ENCODE measurements at places on chromosomes 6 and 20.
A peak's percentile ranks its signal among the peaks of the same experiment; 100 is the strongest.

DNA sequence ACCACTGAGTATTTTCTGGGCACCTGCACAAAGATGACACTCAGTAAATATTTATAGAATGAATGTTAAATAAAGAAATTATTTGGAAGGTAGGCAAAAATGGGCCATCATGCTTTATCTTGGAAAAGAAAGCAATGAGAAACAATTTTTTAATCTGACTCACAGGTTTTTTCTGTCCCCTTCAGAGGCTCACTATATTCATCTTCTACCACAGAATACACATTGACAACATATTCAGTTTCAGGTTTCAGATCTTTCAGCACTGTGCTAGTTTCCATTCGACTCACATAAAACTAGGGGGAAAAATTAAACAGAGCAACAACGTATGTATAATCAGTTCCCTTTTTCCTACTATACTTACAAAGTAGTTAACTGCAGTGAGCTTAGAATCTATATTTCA lies 58.3 kb downstream of the COL12A1 start:
- DNase-seq: no peak

DNA sequence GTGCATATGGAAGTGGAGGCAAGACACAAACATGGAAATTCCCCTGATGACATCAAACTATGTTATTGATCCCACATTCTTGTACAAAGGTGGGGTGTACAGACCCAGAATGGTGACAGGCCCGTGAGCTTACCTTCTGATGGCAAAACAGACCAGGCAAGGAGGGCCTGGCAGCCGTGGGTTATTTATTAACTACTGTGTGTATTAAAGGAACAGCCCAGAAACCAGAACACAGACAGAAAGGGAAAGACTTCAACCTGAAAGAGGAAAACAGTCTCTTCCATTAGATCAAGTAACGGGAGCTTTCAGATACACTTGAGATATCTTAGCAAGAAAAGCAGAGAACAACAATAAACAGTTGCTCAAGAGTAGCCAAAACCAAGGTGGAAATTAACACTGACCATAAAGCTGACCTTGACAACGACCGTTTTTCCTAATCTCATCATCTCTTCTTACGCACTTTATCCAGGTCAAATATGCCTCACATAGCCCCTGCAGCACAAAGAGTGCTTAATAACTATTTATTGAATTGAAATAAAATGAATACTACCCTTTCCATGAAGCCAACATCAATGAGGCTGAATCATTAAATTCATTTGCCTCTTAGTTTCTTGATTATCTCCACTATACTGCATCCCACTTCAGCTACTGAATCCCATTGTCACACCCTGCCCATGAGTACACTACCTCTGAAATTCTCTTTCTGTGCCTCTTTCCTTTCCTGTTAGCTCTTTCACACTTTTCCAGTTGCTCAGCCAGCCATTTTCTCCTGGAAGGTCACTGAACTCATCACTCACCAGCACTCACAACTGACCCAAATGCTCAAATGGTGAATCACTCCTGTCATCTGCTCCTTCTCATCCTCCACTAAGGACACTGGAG lies 67.4 kb downstream of the MOXD1 start:
- no peak for DNase-seq

DNA sequence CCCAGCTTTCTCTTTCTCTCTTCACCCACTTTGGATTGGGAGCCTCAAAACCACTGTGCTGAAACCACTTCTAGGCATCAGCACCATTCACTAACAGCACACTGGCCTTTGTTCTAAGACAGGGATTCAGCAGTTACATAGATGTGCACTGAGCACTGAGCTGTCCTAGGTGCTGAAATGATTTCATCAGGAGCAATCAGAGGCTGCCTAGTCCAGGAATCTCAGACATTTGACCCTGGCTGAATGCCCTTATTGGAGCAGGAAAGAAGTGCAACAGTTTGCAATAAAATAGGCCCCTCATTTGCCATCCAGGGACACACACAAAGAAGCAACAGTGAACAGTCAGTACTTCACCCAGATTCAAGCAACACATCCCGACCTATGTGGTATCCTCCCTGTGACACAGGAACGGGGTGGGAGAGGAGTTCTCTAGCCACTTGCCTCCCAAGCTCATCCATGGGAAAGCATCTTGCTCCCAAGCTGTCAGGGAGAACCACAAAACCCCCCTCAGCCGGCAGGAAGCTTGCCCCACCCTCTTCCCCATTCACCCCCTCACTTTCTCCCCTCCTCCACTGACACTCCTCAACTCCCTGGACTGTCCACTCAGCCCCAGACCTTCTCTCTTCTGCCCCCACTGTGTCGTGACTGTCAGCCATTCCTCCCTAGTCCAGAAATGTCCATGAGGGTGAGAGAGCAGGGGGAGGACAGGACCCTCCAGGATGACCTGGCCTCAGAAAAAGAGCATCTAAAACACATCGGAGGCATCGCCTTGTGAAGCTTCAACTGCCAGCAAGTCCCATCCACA lies 304.4 kb downstream of the PREX1 start:
- DNase-seq: no peak

DNA sequence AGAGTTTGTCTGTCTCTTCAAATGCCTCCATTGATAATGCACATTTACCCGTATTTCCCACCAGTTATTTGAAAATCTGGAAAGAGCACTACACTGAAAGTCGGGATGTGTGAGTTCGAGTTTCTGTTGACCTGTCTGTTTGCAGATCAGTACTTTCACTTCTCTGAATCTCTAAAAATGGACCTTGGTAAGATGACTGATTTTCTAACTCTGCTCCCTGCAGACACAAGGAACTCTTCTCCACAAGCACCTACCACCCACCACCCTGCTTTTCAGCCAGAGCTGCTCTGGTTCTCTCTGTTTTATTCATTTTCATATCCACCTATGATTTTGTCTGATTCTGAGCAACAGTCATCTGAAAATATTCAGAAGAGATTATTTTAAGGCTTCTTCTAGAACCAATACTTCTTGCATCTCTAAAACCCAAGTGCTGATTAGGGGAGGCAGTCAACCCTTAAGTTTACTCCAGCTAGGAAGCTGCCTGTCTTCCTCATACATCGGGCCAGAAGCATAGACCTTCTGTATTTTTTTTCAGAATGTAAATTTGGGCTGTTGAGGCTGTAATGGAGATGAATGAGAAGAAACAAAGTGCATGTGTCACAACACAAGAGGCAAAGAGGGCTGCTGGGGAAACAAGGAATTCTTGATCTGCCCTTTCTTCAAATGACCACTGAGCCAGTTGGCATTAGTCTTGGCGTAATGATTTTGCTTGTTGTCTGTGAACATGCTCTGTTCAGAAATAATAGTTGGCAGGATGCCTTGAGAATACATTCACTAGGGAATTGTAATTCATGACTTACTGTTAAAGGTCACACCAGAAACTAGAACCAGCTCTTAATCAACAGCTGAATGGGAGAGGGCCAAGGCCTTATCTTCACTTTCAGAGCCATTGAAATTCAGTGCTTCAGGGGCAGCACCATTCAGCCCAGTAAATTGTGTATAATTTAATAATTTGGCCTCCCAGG lies 85.4 kb upstream of the MYLIP start:
- no peak for DNase-seq

- no peak for DNase-seq
These were observed 25.9 kb downstream of the LYRM4 start for GRCh38 chr6:5234874-5235273.

GRCh38 chr6:161543684-161544309 lies 269.9 kb upstream of the AGPAT4 start:
- DNase-seq: no peak

DNA sequence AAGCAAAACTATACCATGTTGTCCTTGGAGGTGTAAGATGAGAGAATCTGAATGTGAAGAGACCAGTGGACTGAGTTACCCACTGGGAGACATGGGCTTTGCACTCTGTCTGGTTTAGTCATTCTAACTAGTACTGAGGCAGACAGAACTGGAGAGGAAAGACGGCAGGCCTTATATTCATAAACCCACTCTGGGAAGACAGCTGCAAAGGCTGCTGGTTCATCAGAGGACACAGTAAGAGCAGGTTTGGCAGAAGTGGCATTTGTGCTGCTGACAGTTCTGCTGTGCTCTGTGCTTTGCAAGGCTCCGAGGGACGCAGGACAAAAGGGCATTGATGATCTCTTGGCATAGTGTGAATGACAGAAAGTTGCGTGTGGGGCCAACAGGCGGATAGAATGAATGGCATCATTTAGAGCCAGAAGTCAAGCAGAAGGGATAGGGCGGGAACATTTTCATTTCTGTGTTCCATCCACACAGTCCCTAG lies 142.3 kb upstream of the TENT5A start:
- peak; percentile 24 for DNase-seq

DNA sequence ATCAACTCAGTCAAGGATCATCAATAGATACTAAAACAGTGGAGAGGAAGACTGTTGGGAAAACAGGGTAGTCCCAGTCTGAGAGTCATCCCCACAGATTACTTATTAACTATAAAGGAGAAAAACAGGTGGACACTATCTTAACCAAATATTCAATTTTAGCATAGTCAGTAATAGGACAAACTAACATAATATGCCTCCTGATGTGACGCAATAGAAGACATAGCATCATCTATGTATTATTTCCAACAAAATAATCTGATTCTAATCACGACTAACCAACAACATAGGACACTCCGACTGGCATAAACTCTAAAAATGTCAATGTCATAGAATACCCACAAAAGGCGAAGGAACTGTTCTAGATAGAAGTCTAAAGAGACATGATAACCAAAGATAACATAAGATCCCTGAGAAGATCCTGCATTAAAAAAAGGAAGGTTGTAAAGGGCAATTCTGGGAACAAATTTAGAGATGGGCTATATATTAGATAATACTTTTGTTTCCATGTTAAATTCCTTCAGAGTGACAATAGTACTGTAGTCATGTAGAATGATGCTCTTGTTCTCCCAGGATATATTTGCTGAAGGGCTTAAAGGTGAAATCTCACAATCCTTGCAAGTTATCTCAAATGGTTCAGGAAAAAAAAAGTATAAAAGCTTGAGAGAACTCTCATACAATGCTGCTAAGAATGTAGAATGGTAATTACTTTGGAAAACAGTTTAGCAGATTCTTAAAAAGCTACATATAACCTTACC lies 28.9 kb downstream of the ILRUN start:
- no peak for DNase-seq

GRCh38 chr6:133671376-133671775 lies 217.5 kb upstream of the TCF21 start:
- DNase-seq: no peak

DNA sequence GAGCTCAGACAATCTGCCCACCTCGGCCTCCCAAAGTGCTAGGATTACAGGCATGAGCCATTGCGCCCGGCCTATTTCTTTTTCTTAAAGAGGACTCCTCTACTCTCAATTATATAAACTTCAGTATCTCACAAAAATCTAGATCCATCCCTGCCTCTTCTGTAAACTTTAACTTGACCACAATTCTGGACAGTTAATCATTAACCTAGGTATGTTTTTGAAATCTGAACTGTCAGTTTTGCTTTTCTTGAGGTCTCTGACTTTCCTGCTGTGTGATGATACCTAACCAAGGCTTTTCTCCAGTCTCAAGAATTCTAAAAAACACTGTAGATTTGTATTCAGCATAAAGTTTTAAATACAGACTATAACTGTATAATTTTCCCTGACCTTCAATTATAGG lies 388.2 kb upstream of the SYNCRIP start:
- DNase-seq: no peak

- DNase-seq: no peak
These were observed 22.3 kb upstream of the BCAS4 start for GRCh38 chr20:50772420-50773185.

GRCh38 chr6:32741031-32741960 lies at the start of gene HLA-DQA2:
HLA-DQA2 (plus strand) TSS chr6:32741391; CDS start chr6:32741444, 53 bp downstream.
- no peak for DNase-seq

GRCh38 chr6:55319961-55320695 lies 7.1 kb upstream of the GFRAL start:
- DNase-seq: no peak

DNA sequence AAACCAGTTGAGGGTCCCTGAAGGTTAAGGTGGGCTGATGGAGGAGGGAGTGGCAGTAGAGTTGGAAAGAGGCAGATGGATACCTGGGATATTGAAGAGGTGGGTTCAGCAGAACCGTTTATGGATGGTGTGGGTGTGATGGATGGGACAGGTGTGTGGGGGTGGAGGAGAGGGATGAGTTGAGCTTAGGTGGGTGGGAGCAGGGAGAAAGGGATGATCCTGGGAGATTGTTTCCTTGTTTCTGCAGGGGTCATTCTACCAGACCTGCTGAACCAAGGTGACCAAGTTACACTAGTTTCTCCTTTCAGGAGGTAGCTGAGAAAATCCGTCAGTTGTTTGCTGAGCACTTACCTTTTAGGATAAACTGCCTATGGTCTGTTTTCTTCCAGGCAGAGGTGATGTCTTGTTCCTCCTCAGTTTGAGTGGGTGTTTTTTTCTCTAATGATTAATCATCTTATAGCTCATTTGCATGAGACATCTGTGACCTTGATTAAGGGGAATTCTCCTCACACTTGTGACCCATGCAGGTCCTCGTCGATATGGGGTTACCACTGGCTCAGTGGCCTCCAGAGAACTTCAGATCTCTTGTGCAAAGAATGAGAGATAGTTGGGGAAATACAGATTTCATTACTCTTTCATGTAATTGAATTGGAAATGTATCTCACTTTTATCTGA lies 53.0 kb downstream of the FARS2 start:
- DNase-seq: no peak

DNA sequence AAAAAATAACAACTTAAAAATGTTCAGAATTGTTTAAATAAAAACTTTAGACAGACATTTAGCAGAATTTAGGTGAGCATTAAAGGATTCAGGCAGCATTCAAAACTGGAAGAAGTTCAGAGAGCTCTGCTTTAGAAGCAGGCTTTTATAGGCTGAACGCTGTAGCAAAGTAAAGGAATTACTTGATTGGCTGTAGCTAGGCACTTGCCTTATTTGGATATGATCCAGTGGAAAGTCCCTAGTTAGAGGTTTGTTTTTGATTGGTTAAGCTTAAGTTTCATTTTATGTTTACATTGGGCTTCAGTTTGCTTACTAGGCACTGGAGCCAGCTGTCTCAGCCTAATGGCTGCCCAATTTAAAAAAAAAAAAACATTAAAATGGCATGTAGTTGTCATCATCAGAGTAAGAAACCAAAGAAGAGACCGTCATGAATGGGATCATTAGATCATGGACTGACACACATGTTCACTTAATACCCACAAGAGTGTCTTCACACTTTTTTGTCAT lies 65.1 kb downstream of the CBFA2T2 start:
- DNase-seq: peak; percentile 92

DNA sequence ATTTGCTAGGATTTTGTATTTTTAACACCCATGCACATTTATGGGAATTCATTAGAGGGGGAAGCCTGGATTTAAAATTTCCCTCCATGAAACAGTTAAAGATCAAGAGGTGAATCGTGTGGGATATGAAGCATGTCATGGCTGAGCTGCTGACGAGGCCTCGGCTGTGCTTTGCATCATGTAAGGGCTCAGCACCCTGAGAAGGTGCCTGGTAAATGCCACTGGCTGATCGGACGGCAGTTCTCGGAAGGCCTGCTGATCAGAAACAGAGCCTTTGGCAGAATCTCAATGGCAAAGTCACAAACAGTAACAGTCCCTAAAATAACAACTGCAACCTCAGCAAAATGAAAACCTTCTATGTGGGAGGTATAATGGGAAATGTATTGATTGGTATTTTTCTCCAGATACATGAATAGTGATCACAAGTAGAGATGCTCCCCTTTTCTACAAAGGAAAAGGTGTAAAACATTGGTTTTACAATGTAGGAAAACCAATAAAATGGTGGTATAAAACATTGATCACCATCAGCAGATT lies 53.0 kb upstream of the FUCA2 start:
- DNase-seq: no peak
